Mesenteric fat pad (tissue), 1 donor: ENCODE measurements at places on chromosomes 3 and 15.

- no peak for DNase-seq
Measured at GRCh38 chr15:85576392-85576791, 196.0 kb downstream of the AKAP13 start.

GRCh38 chr15:39684233-39684632, 98.4 kb downstream of the FSIP1 start:
- DNase-seq, result no peak

DNA sequence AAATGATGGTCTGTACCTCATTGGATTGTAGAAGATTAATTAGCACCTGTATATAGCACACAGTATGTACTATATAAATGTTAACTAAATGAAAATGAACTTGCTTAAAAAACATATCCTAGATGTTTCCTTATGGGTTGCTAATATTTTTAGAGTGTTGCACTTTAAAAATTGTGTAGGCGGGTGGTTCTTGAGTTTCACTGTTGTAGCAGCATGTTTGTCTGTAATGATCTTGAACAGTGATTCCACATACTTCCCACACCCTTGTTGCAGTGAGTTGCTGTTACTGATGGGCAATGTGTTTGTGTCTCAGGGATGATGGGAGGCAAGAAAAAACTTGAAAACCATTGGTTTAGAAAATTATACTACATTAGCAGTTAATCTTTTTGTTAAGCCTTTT, 22.0 kb downstream of the USP3 start:
- no peak for DNase-seq

DNA sequence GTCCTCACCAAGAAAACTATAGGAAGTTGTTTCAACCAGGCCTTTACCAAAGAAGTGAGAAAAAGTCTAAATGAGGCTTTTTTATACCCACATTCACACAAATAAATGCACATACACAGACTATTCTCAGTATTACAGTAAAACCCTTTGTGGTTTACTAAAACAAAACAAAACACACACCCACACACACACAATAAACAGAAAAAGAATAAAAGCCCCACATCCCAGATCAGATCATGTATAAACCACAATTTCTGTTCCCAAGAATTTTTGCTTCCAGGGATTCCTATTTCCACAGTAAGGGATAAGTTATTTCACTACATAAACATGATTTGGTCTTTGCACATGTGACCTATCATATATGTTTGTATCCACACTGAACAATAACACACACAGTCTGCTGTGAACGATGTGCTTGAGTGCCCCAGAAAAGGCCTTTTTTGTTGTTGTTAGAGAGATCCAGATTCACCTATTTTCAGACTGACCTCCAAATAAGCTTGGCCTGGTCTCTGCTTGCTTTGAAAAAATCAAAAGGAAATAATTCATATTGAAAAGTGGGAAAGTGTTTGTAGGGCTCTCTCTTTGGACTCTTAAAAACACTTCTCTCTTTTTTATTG, 283.4 kb upstream of the ATP11B start:
- no peak for DNase-seq

DNA sequence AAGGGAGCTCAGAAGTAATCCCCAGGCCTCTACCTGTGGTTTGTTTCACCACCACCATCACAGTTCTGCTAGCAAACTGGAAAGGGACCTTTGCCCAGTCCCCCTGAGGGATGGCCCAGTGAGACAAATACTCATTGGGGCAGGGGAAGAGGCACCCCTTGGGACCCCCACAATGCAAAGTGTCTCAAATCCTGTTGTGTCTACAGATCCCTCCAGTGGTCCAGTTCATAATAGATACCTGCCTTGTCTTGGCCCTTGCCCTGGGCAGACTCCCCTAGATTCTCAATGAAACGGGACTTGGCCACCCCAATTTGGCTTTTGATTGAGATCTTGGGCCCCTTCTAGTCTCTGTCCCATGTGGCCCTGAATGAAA, 43.8 kb upstream of the RAB6B start:
- peak; percentile 78 for DNase-seq

DNA sequence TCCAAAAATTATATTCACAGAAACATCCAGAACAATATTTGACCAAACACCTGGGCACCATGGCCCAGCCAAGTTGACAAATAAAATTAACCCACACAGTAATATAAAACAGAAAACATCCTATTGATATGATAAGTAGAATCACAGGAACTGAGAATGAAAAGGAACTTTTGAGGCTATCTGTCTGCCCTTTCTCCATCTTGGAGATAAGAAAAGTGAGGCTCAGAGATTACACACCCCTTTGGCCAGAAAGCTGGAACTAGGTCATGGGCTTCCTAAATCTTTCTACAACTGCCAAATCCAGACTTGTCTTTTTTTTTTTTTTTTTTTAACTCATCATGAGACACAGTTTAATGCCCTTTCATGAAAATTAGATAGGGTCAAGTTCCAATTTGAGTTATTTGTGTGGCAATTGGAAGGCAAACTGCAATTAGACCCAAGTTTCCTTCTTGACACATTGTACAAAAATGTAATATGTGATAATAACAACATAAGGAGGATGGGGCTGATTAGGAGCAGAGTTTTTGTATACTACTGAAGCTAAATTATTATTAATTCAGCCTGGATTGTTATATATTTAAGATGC, 137.2 kb downstream of the RPL22L1 start:
- no peak for DNase-seq

- DNase-seq, result no peak
Measured at GRCh38 chr3:62052331-62052730, 321.0 kb downstream of the FEZF2 start.

DNA sequence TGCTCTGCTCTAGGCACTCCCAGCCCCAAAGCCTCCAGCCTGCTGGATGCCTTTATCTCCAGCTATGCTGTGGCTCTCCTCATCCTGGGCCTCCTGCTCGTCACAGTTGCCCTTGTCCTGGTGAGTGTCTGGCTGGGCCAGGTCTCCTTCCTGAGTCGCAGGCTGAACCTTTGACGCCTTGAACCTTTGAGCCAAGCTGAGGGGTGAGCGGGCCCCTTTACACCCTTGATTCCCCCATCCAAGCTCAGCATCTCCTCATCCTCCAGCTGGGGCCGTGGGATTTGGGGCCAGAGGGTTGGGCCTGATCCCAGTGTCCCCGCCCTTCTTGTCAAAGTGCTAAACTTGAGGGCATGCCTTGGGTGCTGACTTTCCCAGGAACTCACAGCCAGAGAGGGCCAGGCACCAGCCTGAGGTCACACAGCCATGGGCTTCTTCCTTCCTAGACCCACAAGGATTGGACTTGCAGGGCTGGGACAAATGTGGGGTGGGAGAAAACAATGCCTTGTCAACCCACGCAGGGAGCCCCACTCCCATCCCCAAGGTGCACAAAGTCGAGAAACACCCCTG, 137.0 kb downstream of the TBC1D2B start:
- DNase-seq, result no peak

DNA sequence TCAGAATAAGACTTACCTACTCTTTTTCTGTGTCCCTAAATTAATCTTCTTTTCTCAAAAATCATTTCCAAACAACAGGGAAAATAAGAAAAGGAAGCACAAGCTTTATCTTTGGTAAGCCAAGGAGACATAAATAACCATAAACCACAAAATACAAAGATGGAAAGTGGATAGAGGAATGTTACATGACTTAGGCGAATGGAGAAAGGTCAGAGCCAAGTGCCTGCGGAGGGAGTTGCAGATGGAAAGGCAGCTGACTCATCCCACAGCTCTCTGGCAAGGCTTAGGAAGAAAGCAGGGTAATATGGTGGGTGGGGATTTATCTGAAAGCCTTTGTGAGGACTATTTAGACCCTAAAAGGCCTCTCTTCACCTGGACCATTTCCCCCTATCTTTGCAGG, 72.8 kb downstream of the GALK2 start:
- no peak for DNase-seq

DNA sequence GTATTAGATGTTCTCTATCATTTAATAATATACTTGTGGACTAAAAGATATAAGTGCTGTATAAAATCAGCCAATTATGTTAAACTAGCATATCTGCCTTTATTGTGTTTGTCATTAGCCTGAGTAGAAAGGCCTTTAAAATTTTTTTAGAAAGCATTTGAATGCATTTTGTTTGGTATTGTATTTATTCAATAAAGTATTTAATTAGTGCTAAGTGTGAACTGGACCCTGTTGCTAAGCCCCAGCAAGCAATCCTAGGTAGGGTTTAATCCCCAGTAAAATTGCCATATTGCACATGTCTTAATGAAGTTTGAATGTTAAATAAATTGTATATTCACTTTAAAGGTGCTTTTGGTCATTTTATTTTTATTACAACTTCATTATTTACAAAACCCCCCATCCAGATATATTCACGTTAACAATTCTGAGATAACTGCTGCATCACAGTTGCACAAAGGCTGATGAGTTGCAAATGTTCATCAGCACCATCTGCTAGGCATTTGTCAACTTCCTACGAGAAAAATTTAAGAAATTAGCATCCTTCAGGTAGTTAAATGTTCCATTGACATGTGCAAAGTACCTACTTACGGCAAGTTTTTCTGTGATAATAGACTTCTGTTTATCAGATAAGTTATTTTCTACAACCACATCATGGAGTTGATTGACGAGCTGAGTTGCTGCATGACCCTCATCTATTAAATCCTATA, 6.3 kb downstream of the EIF4A2 start:
- no peak for DNase-seq
